Upper lobe of right lung (tissue), 1 donor: ENCODE measurements at places on chromosomes 7 and 10. TPM values are rescaled to one million over a fixed set of nuclear protein-coding genes. Genes with fewer than 3 reads are reported as not detected.

GRCh38 chr10:47222461-47222860 is 77.5 kb upstream of the GDF10 start:
- H3K4me3 ChIP-seq: no peak overlapping the region
- H3K27ac ChIP-seq: no peak overlapping the region
- H3K4me1 ChIP-seq: no peaks in the 10 kb centered on the region

The CALML3 gene
- total RNA-seq: not detected

The H2BK1 gene
- not detected for total RNA-seq

GRCh38 chr10:97733256-97733655 is 3.7 kb upstream of the ZFYVE27 start:
- H3K27me3 ChIP-seq: no peaks in the 10 kb centered on the region
- H3K27ac ChIP-seq: no peak overlapping the region
- no peak overlapping the region for H3K4me3 ChIP-seq

GRCh38 chr7:113371416-113372043 is 253.2 kb upstream of the SMIM30 start:
- no peak for DNase-seq
- H3K4me1 ChIP-seq: no peaks in the 10 kb centered on the region
- no peaks in the 10 kb centered on the region for H3K36me3 ChIP-seq
- no peak overlapping the region for H3K27ac ChIP-seq
- no peaks in the 10 kb centered on the region for H3K27me3 ChIP-seq

The CCDC172 gene
- total RNA-seq: not detected

GRCh38 chr7:71019706-71020105 is 112.2 kb upstream of the GALNT17 start:
- no peak overlapping the region for H3K4me3 ChIP-seq
- no peaks in the 10 kb centered on the region for H3K27me3 ChIP-seq
- no peak for DNase-seq
- H3K36me3 ChIP-seq: no peaks in the 10 kb centered on the region

The GPR158 gene
- not detected for total RNA-seq

- no peak overlapping the region for H3K27ac ChIP-seq
- H3K27me3 ChIP-seq: no peaks in the 10 kb centered on the region
- no peaks in the 10 kb centered on the region for H3K36me3 ChIP-seq
These were observed 303.3 kb upstream of the CDC14C start for GRCh38 chr7:48621076-48621475.

The GNGT1 gene
- total RNA-seq: not detected

- no peak overlapping the region for H3K4me3 ChIP-seq
- H3K27me3 ChIP-seq: no peaks in the 10 kb centered on the region
- no peaks in the 10 kb centered on the region for H3K36me3 ChIP-seq
- H3K4me1 ChIP-seq: no peaks in the 10 kb centered on the region
- no peak overlapping the region for H3K27ac ChIP-seq
These were observed 138.1 kb downstream of the MACC1 start for GRCh38 chr7:20079080-20079479.

DNA sequence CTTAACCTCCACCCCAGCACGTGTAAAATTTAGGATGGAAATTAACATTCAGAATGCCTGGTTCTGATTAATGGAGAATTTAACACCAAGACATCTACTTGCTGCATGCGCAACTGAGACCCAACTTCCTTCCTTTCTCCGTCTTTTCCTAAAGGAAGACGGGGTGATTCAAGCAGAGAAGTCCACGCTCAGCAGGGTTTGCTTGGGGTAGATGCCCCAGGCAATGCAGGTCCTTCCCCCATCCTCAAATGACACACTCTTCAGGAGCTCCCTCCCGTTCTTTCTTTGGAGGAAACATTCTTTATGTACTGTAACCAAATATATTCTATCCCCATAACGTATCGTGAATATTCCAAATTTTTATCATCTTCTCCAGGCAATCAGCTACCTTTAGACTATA is 47.0 kb downstream of the FAM171A1 start:
- no peak overlapping the region for H3K27ac ChIP-seq
- no peaks in the 10 kb centered on the region for H3K27me3 ChIP-seq
- H3K4me1 ChIP-seq: peaks cover 24% of the 10 kb centered on the region
- no peaks in the 10 kb centered on the region for H3K36me3 ChIP-seq
